A549 (cell line): ENCODE measurements at places on chromosomes 11 and 22.

- DNase-seq, result no peak
These were observed 38.0 kb downstream of the RTN4R start for GRCh38 chr22:20229916-20230775.

GRCh38 chr11:72036687-72037086 is 38.0 kb downstream of the IL18BP start:
- no peak for DNase-seq

- no peak for DNase-seq
These were observed 74.2 kb downstream of the TRMU start for GRCh38 chr22:46409631-46410210.

DNA sequence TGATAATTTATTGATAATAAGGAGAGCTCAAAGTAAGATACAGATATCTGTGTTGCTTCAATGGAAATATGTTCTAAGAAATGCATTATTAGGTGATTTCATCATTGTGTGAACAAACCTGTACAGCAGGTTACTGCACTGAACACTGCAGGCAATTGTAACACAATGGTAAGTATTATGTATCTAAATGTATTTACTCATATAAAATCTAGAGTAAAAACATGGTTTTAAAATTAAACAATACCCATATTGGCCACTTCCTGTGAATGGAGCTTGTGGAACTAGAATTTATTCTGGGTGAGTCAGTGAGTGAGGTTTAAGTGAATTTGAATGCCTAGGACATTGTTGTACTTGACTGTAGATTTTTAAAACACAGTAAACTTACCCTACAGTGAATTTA is 722.9 kb upstream of the RAG2 start:
- no peak for DNase-seq

DNA sequence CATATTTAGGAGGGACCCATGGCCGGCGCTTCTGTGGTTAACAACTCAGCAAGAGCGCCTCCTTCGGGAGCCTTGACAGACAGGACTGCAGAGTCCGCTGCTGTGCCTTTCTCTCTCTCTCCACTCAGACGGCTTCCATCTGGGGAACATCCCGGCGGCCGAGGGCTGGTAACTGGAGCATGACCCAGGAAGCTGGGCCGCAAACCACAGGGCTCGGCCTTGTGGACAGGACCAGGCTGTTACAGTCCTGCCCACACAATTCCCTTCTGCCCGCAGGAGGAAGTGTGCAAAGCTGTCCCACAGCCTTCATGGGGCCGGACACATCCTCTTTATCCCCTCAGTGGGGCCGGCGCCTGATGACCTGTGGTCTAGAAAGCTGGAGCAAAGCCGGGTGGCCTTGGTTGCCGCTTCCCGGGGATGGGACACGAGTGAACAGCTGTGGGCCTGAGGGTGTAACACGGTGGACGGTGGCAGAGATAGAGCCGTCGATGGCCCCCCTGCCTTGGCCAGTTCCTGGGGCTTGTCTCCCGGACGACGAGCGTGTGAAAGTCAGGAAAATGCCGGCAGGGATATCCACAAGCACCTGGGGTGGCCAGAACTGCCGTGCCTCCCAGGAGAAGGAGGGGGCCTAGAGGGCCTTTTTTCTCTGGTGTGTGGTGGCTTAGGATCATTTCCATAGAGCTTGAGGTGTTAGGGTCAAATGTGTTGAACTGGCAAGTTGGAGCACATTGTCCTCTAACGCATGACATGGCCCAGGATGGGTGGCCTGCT is 50.1 kb downstream of the FBLN1 start:
- DNase-seq, result no peak

- DNase-seq, result no peak
These were observed 15.9 kb upstream of the GRAMD4 start for GRCh38 chr22:46604306-46604690.

GRCh38 chr11:82004537-82005213 is 729.0 kb downstream of the FAM181B start:
- no peak for DNase-seq

DNA sequence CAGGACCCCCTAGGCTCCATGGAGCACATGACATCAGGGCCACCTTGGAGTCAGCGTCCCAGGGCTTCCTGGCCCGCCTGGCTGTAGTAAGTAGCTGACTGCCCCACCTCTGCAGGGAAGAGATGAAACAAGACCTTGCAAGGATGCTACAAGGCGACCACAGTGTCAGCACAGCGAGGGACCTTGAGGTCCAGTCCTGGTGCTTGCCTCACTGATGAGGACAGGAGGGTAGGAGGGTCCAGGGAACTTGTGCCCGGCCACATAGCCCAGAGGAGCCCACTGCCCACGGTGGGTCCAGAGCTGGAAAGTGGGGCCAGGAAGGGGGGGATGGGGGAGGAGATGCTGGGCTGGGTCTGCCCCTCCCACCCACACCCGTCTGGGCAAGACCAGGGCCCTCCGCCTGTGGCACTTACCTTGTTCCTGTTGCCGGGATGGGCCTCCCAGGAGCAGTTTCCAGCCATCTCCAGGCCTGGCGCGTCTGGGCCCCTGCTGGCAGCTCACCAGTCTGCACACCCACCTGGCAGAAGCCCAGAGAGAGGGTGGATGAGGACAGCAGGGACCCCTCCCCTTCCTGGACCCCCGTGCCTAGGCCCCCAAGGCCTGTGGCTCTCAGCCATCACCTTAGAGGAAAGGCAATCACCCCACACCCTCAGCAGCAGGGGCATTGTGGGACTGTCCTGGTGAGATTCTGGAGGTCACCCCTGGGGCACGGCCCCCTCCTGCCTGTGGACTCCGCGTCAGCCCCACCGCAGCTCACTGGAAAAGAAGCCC is 3.4 kb downstream of the MRGPRF start:
- peak; percentile 31 for DNase-seq

GRCh38 chr11:124467381-124467927 is 22.0 kb upstream of the OR8B8 start:
- no peak for DNase-seq

DNA sequence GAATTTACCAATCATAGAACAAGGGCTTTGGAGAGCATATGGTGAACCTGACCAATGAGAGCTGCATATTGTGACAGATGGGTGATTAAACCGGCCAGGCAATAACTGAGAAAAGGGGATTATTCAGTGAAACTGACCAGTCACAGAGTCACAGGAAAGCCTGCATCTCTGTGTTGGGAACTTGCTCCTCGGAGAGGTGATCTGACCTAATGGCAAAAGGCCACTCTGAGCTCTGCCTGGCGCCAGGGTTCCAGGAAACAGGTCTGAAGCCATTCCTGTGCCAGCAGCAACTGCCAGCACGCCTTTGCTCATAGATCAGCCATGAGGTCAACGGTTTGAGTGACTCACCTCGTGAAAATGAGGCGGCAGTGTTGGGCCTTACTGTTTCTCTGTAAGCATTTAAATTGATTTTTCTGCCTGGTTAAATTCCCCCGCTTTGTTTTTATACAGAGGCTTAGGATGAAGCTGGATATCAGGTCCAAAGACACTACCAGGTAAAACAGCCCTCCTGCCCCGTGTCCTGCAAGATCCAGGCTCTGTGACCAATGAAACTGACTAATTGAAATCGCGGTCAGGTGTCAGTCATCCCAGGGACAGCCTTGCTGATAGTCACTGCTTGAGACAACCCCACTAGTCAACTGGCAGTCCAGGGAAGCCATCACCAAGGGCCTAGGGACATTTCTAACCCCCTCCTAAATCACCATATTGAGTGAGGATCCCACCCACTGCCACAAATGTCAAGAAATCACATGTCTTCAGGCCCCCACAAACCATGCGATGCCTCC is 35.8 kb upstream of the MYOD1 start:
- DNase-seq, result no peak

DNA sequence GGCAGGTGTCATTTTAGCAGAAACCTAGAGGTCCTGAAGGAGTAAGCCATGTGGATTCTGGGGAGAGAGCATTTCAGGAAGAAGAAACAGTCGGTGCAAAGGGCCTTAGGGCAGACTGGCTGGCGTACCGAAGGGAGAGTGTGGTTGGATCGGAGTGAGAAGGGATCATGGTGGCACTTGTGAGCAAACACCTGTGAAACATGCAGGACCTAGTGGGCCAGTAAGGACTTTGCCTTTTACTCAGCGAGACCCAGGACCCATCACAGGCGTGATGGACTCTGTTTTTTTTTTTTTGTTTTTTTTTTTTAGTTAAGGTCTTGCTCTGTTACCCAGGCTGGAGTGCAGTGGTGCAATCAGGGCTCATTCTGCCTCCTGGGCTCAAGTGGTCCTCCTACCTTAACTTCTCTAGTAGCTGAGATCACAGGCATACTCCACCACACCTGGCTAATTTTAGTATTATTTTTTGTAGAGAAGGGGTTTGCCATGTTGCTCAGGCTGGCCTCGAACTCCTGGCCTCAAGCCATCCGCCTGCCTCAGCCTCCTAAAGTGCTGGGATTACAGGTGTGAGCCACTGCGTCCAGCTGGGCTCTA is 3.5 kb upstream of the TSGA10IP start:
- DNase-seq, result no peak

GRCh38 chr22:49726022-49726681 is 101.5 kb downstream of the BRD1 start:
- DNase-seq, result no peak

- no peak for DNase-seq
These were observed 72.3 kb downstream of the PRMT3 start for GRCh38 chr11:20459865-20460264.

GRCh38 chr22:25745341-25746011 is 3.5 kb downstream of the MYO18B start:
- no peak for DNase-seq

GRCh38 chr22:24165673-24166072 is 15.6 kb upstream of the SUSD2 start:
- no peak for DNase-seq

- no peak for DNase-seq
These were observed 26.7 kb downstream of the TREH start for GRCh38 chr11:118652681-118653181.

DNA sequence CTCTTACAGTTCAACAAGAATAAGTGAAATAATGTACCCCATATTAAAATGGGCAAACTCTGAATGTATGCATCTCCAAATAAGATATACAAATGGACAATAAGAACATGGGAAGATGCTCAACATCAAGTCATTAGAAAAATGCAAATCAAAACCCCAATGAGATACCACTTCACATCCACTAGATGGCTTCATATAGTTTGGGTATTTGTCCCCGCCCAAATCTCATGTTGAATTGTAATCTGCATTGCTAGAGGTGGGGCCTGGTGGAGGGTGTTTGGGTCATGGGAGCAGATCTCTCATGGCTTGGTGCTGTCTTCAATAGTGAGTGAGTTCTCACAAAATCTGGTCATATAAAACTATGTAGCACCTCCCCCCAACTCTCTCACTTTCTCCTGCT is 5.7 kb downstream of the MPZL2 start:
- no peak for DNase-seq

DNA sequence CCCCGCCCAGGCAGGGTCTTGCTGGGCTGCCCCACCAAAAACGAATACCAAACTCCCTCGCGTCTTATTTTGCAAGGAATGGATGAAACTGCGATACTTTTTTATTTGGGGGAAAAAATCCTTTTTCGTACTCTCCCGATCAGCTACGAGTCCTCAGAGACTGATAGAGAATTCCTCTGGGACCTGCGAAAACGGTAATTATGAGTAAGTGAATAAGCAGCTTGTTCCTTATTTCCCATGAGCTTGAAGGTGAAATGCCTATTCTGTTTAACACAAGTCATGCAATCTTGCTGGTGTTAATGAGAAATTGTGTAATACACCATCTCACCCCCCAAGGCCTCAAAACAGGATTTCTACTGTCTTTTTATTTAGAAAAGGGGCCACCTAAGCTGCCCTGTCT is 5.5 kb downstream of the GRK3 start:
- no peak for DNase-seq

- DNase-seq, result no peak
These were observed 5.3 kb downstream of the CFL1 start for GRCh38 chr11:65852508-65853245.

GRCh38 chr11:102476069-102476468 is 23.5 kb upstream of the TMEM123 start:
- no peak for DNase-seq

DNA sequence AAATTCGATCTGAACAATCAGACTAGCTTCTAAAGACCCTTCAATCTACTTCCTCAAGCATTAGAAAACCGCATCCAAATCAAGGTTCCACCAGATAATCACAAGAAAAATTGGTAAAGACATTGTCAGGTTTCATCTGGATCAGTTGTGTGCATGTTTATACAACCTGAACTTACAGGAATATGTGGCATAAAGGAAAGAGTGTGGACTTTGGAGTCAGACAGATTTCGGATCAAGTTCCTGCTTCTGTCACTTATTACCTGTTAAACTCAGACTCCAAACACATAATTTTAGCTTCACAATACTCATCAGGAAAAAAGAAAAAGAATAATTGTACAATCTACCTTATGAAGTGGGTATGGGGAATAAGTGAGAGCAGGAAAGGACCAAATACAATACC is 80.5 kb downstream of the MPPED2 start:
- DNase-seq, result no peak

DNA sequence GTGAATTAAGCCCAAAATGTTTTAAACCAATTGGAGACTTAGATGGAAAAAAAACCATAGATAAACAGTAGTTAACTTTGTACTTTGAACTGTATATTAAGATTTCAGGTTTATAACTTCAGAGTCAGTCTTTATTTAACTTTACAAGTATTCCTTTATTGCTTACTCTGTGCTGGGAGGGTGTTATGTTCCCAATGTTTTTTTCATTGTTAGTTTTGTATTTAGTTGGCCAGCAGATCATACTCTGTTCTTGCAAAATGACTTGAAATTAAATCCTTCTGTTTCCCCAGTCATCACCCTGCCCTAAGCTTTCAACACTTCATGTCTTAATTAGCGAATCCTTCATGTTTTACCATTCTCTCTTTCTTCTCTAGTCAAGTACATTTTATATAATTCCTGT is 25.3 kb downstream of the SIK2 start:
- no peak for DNase-seq

DNA sequence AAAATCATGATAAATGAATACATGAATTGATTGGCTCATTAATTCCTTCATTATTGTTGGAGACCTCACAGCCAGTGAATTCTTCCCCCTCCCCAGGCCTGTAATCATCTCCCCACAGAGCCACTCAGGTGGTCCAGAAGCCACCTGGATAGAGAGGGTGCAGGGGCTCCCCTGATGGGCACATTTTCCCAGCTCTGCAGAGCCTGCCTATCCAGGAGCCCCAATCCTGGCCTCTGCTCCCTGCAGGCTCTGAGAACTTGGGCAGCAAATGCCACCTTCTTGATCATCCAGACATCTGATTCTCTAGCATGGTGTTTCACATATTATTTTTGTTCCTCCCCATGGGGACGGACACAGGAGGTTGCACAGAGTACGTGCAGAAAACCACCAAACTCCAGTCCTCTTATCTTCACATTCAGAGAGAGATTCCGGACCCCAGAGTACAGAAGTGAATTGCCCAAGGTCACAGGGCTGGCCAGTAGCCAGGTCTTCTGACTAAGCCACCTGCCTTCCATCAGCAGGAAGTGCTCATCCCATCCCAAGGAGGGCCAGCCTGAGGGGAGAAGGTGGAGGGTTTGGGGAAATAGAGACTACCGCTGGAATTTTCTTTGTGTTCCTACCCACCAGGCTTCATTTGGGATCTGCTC is 348.0 kb downstream of the BUD13 start:
- DNase-seq, result no peak

- no peak for DNase-seq
These were observed 359.3 kb downstream of the TBC1D22A start for GRCh38 chr22:47121791-47122190.

- no peak for DNase-seq
These were observed at the start of the genes C11orf21 and TSPAN32 for GRCh38 chr11:2301631-2302305. Gene C11orf21, minus strand, starts transcription at chr11:2301918. Its CDS starts 110 bp downstream, at chr11:2301808. Gene TSPAN32, plus strand, starts transcription at chr11:2302013. Its CDS starts 137 bp downstream, at chr11:2302150.

GRCh38 chr11:119974467-119974866 is 163.4 kb downstream of the TRIM29 start:
- DNase-seq, result no peak

GRCh38 chr11:3073029-3073435 is 15.8 kb upstream of the CARS1 start:
- DNase-seq, result no peak

GRCh38 chr11:57513911-57514537 is 1.5 kb downstream of the SLC43A1 start:
- no peak for DNase-seq
